ENCODE measurements at places on chromosomes 11 and 22.

DNA sequence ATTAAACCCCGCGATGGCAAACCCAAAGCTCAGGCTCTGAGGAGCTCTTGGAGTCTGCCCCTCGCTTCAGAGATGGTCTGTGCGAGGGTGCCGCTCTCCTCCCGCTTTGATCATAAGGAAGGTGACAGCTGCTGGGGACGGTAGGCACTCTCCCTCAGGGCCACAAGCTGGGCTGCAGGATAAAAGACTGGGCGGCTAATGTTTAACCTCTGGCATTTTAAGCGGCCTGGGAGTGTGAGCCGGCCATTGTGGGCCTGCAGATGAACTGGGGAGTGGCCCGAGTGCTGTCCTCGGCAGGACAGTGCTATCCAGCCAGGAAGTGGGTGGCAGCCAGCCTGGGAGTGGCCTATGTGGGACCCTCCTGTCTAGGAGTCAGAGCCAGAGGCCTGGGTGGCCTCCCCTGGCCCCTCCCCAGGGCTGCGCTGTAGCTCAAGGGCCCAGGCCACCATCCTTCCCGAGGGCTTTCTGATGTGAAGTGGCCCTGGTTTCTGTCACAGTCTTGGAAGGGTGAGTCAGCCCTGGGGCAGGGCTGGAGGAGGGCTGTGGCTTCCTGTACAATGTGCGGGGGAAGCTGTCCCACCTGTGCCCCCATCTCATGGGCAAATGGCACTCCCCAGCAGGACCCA is 58.7 kb upstream of the PRODH start:
- DNase-seq, result no peak

- no peak for DNase-seq
These were observed 55.3 kb downstream of the LRRC4C start for GRCh38 chr11:41404109-41404508.

- DNase-seq, result no peak
These were observed 26.1 kb upstream of the RTL6 start for GRCh38 chr22:44523981-44524759.

DNA sequence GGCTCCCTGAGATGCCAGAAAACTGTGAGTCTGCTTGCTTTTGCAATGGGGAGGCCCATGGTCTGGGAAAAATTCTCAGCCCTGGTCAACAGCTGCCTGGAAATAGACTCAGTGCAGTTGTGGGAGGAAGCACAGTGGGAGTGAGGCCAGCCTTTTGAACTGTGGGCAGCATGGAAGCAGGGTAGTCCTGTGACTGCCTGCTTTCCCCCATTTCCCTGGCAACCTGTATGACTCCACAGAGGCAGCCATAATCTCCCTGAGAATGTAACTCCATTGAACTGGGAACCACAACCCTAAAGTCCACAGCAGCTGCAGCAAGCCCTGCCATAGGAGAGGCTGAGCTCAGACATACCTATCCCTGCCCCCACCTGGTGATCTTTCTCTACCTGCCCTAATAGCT is 494.6 kb upstream of the FAT3 start:
- no peak for DNase-seq

Data from cerebellar nuclear complex (tissue), 1 donor.